ENCODE measurements at places on chromosomes 2 and 18. TPM values are rescaled to one million over a fixed set of nuclear protein-coding genes. Genes with fewer than 3 reads are reported as not detected.

INO80C gene
- total RNA-seq: 20.8 TPM

TDRD15 gene
- not detected for total RNA-seq

TMEM37 gene
- 1.6 TPM for total RNA-seq

ACVR1 gene
- 35.3 TPM for total RNA-seq

CRYBA2 gene
- not detected for total RNA-seq

MC5R gene
- total RNA-seq: not detected

RESP18 gene
- total RNA-seq: not detected

ILKAP gene
- 44.2 TPM for total RNA-seq

ABHD1 gene
- 1.3 TPM for total RNA-seq

AGFG1 gene
- 122 TPM for total RNA-seq

Measured in A549 treated with DMSO at 1 μM for 4 hours (cell line).